GM20000 (cell line): ENCODE measurements at places on chromosomes 3 and 15.

DNA sequence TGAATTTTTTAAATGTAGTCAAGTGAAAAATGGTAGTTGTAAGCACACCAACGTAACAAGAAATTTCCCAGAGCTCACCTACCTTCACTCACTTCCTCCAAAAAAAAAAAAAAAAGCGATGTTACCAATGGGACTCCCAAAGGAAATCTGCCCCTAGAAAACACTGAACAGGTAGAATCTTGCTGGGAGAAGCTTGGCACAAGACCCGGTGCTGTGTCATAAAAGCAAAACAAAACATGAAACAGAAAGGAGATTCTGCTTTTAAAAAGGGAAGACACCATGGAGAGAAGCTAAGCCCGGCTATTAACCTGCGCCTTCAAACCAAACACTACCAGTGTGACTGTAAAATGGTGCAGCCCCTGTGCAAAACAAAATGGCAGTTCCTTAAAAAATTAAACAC, 40.5 kb downstream of the PGPEP1L start:
- DNase-seq: no peak

DNA sequence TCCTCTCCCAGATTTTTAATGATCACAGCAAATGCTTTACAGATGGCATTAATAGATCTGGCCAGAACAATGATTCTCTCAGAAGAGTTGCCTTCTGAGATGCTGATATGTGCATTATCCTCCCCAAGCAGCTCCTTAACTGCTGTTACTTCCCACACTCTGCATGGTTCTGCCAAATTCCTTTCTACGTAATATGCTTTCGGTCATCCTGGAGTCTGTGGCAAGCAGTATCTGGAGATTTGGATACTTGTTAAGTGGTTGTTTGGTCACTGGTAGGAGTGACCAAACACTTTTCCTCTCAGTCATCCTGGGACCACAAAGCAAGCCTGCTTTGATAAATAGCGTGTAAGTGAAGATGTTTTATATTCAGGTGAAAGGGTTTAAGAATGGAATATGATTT, 71.1 kb upstream of the CCNL1 start:
- DNase-seq: no peak

DNA sequence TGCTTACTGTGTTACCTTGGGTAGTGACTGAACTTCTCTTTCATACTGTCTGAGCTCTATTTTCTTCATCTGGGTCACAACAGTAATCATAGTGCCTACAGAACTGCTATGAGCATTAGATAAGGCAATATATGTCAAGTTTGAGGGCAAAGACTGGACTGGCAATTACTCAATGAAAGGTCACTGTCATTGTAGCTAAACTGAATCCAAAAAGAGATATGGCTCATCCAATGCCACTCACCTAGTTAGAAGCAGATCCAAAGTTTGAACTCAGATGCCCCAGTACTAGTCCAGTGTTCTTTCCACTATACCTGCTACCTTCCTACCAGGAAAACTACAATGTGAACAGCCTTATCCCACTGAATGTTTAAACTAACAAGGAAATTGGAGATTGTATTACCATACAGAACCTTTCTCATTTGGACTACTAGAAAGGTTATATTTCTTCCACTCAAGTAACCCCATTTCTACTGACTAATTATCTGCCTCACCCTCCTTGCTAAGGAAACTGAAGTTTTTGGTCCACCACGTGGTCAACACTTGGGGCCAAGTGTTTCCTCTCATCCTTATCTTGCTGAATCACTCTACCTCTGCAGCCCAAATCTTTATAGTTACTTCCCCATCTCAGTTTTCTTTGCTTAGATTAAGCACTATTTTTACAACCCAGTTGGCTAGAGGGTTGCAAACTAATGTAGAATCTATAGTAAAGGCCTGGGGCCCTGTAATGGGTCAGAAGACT, 202.3 kb upstream of the LPP start:
- no peak for DNase-seq

GRCh38 chr15:74608786-74609185, 6.8 kb upstream of the CLK3 start:
- no peak for DNase-seq

- no peak for DNase-seq
Observed at GRCh38 chr3:152126260-152126659, 142.5 kb upstream of the MBNL1 start.

GRCh38 chr3:123816673-123817207, 67.4 kb downstream of the MYLK start:
- no peak for DNase-seq

GRCh38 chr15:93088200-93088980, 621 bp downstream of the RGMA start:
- DNase-seq: peak; percentile 65

- DNase-seq: peak; percentile 71
Observed at GRCh38 chr3:46538803-46539442, 27.2 kb downstream of the LRRC2 start.

- no peak for DNase-seq
Observed at GRCh38 chr15:41622901-41623300, 37.3 kb upstream of the MGA start.

GRCh38 chr3:186208296-186208989, 99.6 kb upstream of the ETV5 start:
- no peak for DNase-seq

DNA sequence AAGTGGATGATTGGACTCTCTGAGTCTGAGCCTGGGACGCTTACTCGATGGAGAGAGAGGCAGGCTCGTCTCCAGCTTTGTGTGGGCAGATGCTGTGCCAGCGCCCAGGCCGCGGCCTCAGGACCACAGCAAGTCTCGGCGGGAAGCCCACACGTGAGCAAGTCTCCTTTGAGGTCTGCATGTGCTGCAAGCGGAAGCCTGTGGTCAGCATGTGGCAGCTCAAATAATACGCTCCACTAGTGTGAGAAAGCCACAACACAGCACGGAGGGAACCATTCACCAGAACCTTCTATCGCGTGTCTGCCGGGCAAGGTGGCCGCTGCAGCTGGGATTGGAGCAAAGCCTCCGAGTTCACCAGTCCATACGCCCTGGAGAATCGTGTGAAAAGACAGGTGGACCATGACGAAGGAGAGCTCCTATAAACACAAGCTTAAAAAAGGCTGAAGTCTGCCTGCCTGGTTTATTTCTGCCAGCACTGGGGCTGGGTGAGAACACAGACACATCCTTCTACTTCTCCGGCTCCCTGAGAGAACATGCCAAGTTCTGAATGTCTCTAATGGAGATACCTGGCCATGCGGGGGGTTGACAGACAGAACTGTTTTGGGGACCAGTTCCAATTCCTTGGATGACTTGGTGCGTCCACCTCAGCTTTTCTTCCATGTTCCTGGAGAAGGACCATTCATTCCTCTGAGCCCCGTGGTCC, 82.0 kb upstream of the LRIG1 start:
- DNase-seq: peak; percentile 26

- DNase-seq: no peak
Observed at GRCh38 chr3:191889756-191890155, 428.8 kb downstream of the PYDC2 start.

GRCh38 chr3:127718916-127719290, 46.2 kb downstream of the ABTB1 start:
- no peak for DNase-seq

- DNase-seq: no peak
Observed at GRCh38 chr15:63600001-63600615, 2.9 kb downstream of the FBXL22 start.

- DNase-seq: no peak
Observed at GRCh38 chr3:40309925-40310695, 603 bp downstream of the EIF1B start.

GRCh38 chr3:43867436-43868072, 176.8 kb downstream of the ABHD5 start:
- DNase-seq: no peak

DNA sequence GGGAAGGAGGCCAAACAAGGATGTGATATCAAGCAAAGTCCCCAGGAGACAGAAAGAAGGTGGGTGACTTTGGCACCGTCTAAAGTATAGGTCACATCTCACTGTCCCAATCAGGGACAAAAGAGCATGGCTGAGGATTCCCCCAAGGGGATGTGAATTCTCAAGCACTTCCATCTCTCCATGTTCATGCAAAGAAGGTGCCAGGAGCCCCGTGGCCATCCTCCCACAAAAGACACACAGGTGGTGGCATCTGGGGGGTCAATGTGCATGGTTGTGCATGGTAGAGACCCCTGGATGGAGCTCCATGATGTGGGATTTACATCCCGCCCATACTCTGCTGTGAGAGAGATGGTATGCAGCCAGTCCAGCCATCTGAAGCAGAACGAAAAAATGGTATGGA, 145.7 kb upstream of the CTDSPL start:
- DNase-seq: no peak

DNA sequence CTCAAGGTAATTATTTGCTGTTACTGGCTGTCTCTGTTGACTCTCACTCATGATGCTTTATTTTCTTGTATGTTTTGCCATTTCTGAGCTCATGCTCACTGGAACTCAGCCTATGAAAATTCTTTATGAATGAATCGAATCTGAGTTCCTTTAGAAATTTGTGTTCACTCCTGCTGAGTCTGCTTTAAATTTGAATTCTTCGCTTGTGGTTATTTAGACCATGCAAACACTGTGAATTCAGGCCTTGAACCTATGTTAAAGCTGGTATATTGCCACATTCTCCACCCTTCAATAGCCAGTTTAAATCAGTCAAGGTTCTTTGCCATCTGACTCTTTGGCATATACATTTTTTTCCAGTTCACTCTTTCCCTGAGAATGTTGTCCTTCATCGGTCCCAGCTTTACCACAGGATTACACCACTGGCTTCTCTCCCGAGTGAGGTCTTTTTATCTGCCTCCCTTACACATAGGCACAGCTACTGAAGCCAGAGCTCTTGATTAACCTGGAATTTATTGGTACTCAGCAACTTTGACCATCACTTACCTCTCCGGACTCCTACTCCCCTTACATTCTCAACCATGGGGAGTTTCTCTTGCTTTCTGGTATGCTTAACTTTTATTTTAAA, 400.6 kb downstream of the VPS13C start:
- DNase-seq: no peak

DNA sequence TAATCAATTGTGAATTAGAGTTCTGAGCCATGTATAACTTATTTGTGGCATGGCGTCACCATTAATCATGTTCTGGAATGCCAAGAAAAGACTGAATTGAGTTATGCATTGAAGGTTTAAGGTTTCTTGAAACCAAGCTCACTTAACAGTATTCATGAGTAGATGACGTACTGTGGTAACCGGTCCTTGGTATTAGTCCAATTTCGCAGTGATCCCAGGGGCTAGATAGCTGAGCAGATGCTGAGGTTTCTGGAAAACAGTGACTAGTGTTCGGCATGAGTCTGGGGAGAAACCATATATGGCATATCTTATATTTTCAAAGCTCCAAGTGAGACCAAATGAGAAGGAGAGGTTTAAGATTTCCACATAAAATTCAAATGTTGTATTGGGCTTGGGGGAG, 218.3 kb upstream of the LYSMD4 start:
- no peak for DNase-seq

DNA sequence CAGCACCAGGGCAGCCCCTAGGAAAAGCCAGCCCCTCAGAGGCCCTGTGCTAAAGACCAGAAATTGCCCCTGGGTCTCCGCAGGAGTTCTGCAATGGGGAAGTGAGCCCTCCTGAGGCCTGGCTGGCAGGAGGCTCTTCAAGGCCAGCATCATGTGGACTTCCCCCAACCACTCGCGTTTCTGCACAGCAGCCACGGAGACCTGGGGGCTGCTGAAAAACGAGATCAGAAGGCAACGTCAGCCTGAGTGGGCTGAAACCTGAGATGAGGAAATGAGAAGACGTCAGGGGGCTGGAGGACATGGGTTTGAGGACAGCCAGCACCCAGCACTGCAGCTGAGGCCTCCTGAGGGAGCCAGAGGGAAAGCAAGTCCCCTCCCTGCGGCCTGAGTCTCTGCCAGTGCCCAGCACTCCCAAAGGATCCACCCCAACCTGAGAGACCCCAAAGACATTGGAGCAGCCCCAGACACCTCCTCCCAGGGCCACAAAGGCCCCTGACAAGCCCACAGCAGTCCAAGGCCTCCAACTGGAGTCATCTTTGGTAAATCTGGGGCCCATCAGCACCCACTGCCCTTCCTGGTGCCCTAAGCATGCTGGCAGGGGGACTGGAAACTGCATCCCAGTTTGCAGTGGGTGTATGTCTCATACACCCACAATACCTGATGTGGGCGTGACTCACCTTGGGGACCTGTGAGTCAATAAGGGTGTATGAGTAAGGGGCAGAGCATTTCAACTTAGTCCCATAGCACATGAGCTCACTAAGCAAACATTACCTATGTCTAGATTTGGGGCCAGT, 29.2 kb upstream of the CYP11A1 start:
- DNase-seq: peak; percentile 78

- no peak for DNase-seq
Observed at GRCh38 chr3:105274536-105274935, 92.2 kb upstream of the ALCAM start.

DNA sequence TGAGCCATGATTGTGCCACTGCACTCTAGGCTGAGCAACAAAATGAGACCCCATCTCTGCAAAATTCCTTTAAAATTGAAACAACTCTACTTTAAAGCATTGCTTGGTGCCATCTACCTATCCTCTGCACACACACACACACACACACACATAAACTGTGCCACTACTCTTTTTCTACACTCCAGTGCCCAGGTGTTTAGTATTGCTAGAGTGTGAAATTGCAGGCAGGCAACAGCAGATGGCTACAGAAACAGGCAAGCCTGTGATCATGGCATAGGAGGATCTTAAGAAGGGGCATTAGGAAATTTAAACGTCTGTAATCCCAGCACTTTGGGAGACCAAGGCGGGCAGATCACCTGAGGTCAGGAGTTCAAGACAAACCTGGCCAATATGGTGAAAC, 39.0 kb downstream of the SIDT1 start:
- DNase-seq: no peak

DNA sequence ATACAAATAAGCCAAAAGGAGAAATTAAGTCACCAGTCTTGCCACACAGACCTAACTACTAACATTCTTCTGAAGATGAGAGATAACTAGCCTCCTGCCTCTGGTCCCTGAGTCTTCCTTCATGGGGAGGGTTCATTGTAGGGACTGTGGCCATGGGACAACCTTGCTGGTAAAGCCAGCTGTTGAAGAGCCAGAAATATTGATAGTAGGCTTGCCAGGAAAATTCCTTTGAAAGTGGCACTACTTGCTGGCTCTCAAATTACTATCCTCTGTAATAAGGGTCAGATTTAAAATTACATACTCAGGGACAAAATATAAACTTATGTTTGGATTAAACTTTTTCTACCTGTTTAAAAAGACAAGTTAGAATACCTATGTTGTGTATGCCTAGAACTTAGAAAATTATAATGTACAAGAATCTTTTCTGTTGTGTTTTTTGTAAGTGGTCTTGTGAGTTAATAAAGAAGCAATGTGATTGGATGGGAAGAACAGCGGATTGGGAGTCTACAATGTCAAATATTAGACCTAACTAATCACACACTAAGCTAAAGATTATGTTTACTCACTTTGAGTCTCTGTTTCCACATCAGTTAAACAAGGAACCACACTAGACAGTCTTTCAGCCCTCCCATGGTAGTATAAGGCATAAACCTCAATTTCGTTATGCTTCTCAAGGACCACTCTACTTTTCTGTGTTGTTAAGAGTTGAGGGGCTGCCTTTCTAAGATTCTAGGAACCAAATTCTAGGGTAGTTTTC, 60.0 kb upstream of the TRIM71 start:
- no peak for DNase-seq

- no peak for DNase-seq
Observed at GRCh38 chr3:56130036-56130435, 338.2 kb downstream of the ERC2 start.
